ENCODE measurements at places on chromosomes 6 and 20.

DNA sequence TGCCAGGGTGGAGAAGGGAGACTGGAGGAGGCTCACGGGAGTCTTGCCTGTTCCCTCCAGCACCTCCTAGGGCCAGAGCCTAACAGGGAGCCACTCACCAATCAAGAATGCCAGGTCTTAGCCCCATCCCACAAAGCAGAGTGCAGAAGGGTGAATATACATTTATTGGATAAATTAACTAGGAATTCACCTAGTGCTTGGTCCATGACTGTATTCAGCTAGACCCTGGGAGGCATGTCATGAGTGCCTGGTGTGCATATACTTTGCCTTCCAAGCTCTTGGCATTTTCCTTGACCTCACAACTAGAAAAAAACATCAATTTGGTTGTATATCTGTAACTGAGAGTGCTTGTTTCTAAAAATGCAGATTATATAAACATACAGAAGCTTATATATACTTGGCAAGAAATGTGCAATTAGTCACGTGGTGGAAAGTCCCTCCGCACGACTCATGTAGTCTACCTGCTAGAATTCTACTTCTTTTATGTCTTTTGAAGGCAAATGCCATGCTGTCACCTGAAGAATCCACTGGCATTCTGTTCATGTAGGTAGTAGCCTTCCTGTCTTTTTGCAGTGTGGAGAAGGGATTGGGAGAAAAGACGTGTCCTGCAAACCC, 991.0 kb downstream of the KIF16B start:
- DNase-seq, result no peak

GRCh38 chr6:139402876-139403386, 28.5 kb upstream of the CITED2 start:
- no peak for DNase-seq

DNA sequence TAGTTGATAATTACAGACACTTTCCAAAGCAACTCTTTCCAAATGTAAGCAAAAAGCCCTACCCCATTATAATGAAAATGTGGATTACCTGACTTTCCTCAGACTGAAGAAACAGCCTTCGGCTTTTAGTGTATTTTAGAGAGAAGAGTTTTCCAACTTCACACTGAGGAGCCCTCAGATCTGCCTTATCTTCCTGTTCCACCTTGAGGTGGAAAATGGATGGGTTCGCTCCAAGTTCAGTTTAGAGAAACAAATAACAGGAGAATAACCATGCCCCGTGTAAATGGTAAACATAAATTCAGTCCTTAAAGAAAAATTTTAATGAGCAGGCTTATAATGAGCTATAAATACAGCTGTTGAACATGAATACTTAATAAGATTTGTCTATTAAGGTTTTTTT, 21.1 kb upstream of the MTHFD1L start:
- DNase-seq, result no peak

GRCh38 chr6:34680802-34681515, 15.6 kb downstream of the ILRUN start:
- peak; percentile 74 for DNase-seq

- no peak for DNase-seq
Measured at GRCh38 chr6:39843305-39844020, 51.3 kb downstream of the DAAM2 start.

DNA sequence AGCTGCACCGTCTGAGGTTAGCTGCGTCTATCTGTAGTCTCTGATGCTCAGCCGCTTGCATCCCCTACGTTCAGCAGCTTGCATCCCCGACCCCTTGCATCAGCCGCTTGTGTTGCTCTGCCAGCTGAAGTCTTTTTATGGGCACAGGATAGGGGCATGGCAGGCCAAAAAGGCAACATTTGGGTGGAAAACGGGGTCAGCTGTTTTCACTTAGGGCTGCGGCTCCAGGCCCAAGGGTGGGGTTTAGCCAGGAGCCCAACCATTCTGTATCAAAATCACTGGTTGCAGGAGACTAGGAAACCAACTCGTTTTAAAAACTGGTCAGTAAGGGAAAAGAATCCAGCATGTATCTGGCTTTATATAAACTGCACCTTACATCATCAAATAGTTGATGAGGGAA, 49.9 kb downstream of the FAM50B start:
- no peak for DNase-seq

DNA sequence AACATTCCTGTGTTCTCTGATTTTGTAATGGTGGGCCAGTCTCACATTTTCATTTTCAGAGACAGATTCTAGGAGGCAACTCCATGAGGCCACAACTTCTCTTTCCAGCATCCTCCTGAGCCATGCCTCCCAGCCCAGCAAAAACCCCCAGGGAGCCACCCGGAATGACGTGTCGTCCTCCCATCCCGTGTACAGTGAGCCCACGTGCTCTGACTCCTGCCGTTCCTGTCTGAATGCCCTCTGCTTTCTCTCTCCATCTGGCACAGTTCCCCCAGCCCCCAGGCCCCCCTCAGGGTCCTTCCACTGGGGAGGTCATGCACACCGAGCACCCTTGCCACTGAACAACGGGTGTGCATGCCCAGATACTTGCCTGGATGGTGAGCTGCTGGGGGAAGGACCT, 38.0 kb downstream of the C20orf203 start:
- no peak for DNase-seq

DNA sequence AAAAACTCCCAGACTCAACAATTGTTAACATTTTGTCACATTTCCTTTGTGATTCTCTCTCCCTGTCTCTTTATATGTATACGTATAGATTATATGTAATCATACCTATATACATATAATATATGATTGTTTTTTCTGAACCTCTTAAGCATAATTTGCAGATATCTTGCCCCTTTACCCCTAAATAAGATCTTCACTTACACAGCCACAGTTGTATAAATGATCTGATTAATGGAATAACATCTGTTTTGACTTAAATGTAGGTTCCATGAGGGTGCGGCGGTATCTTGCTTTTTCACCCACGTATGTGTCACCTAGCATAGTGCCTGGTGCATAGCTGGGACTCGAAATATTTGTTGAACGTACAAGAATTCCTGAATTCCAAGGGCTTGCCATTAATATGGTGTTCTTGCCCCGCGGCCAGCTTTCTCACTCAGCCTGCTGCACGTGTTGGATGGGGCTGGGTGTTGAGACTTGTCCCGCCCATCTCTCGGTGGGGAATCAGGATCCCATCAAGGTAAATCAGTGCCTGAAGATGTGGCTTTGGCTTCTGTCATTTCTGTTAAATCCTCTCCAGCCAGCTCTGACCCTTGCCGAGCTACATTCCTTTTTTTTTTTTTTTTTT, 10.4 kb upstream of the MANBAL start:
- DNase-seq, result peak; percentile 73

All from RWPE1 (cell line).